ENCODE measurements at places on chromosomes 12 and 14.

GRCh38 chr12:23217158-23217557 is 592.2 kb downstream of the ETNK1 start:
- DNase-seq = no peak

GRCh38 chr14:20606190-20606901 is 15.2 kb upstream of the RNASE12 start:
- DNase-seq = peak; percentile 67

DNA sequence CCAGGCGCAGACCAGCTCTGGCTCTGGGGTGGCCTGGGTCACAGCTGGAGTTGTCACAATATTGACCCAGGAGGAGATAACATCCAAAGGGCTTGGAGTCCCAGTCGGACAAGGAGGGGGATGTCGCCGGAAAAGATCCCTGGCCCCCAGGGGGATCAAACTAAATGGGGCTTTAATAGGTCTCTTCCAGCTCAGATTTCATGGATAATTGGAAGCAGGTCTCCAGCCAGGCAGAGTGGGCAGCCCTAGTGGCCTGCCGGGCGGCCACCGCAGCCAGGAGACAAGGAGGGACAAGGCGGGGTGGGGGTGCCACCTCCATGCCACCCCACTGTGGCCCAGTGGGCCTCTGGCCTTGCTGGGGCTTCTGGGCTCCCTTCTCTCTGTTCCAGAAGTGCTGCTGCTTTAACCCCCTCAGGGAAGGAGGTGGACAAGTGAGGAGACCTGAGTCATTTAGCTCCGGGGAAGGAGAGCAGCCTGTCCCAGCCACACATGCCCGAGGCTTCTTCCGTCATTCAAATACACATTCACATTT is 23.1 kb upstream of the PGF start:
- no peak for DNase-seq

GRCh38 chr12:52055731-52056711 is 4.8 kb downstream of the NR4A1 start:
- no peak for DNase-seq

- peak; percentile 63 for DNase-seq
Measured at GRCh38 chr14:20998674-20999366, at the start of gene SLC39A2. Gene SLC39A2 (plus strand): TSS chr14:20999293. CDS start chr14:20999447, 154 bp downstream.

- DNase-seq = no peak
Measured at GRCh38 chr12:131134523-131135310, 181.0 kb downstream of the ADGRD1 start.

DNA sequence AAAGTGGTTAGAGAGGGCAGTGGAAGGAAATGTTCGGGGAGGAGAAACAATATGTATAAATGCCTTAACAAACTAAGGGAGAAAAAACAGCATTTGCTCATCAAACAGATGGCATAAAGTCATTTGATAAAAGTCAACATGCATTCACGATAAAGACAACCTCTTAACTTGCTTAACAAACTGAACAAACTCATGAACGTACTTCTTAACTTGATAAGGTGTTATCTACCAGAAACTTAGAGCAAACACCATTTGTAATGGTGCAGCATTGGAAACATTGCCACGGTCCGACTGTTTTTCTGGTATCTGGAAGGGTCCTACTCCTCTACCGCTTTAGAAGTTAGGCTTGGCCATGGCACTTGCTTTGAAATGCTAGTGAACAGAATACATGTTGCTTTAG is 4.2 kb upstream of the RPS6KL1 start:
- no peak for DNase-seq

- no peak for DNase-seq
Measured at GRCh38 chr14:99608591-99608990, 4.6 kb upstream of the CCDC85C start.

DNA sequence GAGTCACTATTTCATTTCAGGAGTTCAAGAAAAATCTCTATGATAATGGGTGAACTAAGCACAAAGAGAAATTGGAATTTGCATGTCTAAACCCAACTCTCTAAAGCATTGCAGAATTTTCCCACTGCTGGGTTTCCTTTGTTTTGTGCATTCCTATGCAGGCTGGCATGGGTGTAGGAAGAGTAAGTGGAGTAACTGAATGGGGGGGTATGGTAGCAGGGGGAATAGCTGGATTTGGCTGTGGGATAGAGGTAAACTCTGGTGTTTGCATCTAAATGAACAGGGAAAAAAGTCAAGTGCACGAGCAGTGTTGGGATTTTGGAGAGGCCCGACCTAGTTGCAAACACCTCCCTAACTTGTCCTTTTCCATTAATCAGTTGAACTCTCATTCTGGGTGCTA is 159.1 kb downstream of the ANO4 start:
- no peak for DNase-seq

DNA sequence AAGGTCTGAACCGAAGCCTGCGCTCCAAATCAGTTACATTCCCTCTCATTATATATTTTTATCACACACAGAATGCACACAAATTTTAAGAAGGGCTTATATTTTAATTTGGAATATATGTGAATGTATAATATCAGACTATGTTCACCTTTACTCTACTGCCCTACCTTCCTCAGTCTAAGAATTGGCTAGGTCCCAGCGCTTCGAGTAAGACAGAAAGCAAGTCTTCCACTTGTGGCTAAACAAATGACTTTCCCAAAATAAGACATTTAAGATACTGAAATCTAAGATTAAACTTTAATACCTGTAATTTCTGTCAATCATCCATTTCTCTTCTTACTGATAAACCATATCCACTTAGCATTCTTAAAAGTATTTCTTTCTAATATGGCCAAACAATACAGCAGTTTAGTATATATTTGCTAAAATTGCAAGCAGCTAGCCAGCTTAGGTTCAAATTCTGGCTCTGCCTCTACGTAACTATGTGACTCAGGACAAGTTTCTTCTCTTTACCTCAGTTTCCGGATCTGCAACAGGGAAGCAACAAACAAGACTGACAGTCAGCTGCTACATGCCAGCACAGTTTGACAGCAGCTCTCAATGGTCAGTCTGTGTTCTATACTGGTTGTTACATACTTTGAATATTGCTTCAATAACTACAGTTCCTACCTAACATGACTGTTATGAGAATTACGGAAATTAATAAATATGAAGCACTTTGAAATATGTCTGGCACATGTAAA is 2.0 kb downstream of the INTS13 start:
- no peak for DNase-seq

GRCh38 chr14:99255621-99256482 is 16.1 kb downstream of the BCL11B start:
- DNase-seq = no peak

- DNase-seq = no peak
Measured at GRCh38 chr14:38256533-38256840, 594 bp upstream of the CLEC14A start.

DNA sequence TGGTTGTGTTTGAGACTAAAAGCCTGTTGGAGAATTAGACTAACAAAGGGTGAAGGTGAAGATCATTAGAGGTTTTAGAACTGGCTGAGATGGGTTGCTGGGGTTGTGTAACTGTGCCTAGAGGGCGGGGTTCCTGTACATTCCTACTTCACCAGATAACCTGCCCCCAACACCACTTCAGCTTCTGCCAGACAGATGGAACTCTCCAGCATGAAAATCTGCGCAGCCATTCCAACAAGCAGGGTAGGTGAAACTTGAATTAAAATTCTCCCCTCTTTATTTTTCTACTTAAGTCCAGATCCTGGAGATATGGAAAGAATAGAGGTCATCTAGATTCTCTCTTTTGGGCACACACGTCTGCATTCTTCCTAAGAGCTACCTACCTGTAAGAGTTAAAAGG is 6.0 kb downstream of the FOXG1 start:
- DNase-seq = no peak

GRCh38 chr14:89455412-89455811 is 38.4 kb upstream of the FOXN3 start:
- no peak for DNase-seq

DNA sequence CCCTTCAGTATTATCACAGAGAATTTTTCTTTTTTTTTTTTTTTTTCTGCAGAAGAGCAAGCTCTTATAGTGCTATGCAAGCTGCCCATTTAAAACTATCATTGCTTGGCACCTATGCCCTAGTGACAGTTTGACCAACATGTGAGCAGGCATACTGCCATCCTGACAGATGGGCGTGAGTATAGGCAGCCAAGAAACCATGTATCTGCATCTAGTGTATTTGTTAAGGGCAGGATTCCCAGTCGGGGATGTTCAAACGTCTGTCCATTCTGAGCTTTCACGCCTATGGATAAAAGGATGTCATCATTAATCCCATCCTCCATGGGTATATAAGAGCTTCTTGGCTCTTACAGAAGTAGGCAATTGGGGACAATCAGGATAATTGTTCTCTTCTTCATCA is 8.8 kb downstream of the VRK1 start:
- DNase-seq = no peak

GRCh38 chr14:94136575-94137331 is 7.3 kb upstream of the IFI27L2 start:
- DNase-seq = peak; percentile 93

DNA sequence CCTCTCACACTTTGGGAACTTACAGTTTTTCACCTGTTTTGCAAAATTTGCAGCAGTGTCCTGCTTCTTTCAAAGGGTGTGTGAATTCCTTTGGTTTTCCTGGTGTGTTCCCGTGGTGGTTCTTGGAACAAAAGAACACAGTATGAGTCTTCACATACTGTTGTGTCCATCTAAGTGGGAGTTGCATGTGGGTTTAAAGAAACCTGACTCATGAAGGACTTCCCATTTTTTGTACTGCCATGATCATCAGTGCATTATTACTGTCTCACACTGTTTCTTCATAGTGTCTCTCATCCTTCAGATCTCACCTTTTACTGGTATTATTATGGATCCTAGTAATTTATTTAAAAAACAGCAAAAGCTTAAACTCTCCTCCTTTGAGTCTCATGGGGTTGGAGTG is 3.8 kb upstream of the GZMH start:
- no peak for DNase-seq

DNA sequence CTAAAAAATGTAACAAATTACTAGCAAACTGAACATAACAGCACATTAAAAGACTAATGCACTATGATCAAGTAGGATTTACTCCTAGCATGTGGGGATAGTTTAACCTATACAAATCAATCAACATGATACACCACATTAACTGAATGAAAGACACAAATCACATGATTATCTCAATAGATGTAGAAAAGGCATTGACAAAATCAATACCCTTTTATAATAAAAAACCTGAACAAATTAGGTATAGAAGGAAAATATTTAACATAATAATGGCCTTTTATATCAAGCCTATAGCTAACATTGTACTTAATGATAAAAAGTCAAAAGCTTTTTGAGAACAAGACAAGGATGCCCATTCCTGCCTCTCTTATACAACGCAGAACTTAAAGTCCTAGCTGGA is 540.0 kb downstream of the RERGL start:
- DNase-seq = no peak

GRCh38 chr12:120037851-120038250 is 48.8 kb downstream of the BICDL1 start:
- DNase-seq = no peak

DNA sequence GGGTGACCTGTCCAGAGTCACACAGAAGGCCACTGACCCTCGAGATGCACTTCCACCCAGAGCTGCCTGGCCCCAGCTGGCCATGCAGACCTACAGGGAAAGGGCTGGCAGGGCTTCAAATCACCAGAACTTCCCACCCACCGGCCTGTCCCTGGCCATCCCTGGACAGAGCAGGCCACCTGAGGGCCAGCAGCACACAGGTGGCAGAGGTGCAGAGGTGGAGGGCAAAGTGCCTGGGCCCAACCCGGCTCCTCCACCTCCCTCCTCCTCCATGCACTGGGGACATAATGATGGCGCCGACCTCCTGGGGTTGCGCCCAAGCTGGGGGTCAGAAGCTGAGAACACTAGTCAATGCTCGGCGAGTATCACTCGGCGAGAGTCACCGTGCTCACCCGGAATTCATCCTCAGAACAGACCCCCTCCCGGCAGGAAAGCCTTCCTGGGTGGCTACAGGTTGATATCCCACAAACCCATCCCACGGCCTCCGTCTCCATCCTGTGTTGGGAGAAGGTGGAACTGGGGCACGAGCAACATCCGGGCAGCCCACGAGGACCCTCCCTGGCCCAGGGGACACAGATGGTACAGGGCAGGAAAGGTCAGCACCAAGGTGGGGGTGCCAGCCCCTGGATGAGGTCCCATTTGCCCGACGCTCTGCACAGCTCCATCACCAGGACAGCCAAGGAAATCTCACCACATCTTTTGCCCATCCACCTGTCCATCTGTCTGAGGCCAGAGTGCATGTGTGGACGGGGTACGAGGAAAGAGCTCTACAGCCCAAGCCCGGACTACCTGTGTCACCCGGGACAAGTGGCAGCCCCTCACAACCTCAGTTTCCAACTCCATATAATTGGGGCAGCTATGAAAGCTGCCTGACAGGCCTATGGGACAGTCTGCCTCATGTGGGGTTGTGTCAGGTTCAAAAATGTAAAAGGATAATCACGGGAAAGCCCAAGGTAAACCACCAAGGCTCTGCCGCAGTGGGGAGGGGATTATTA is 10.8 kb downstream of the BEGAIN start:
- DNase-seq = peak; percentile 8

DNA sequence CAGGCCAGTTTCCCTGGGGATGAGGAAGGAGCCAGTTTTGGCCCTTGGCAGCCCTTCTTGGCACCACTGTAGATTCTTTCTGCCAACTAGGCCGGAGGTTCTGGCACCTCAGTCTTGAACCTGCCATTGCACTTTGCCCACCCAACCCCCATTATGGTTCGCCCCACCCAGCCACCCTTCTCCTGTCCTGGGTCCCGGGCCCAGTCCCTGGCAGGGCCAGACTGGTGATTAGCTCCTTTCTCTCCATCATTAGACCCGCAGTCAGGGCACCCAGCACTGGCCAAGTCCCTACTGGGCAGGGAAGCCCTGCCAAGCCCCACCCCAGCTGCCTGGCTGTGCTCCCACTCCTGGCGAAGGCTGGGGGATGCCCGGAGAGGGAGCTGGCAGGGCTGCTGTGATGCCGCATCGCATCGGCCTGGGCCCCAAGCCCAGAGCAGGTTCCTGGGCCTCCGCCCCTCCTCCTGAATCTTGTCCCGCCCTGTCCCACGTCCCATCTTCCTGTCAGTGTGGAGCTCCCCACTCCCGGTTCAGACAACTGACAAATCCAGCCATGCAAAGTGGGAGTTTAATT is 9.8 kb downstream of the FAM222A start:
- DNase-seq = no peak

GRCh38 chr14:58078471-58078870 is 73.5 kb downstream of the ARMH4 start:
- DNase-seq = no peak

GRCh38 chr12:85273381-85274314 is 6.4 kb upstream of the ALX1 start:
- peak; percentile 44 for DNase-seq

DNA sequence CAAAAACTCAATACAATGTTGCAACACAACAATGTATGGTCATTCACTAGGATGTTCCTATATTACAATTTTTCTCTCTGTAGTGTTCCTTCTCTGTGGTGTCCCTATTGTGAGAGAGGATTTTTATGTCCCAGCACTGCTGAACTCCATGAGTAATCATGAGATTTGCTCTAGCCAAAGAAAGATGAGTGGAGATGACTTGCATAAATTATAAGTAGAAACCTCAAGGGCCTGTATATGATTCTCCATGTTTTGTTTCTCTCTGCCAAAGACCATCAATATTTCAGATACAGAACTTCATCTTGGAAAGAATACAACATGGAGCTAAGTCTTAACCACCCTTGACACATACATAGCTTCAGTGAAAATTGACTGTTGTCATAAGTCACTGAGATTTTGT is 579.1 kb downstream of the TMTC2 start:
- DNase-seq = no peak

All from WTC11 (cell line).